ENCODE measurements at places on chromosomes 6 and 20.

DNA sequence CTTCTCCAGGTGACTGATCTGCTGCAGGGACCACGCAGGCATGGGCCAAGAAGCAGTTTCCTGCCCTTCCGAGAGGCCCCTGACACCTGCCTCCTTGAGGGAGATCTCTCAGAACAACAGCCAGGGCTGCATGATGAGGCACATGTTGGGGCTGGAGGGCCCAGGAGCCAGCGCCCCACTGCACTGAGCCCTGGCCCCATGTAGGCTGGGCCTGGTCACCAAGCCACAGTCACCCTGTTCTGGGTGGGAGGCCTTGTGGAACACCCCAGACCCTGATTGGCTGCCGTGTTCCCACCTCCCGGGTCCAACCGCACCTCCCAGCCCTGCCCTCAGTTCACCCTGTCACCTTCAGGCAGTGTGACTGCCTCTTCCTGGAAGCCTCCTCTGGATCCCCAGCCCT lies 174.2 kb downstream of the TAF4 start:
- no peak for DNase-seq

DNA sequence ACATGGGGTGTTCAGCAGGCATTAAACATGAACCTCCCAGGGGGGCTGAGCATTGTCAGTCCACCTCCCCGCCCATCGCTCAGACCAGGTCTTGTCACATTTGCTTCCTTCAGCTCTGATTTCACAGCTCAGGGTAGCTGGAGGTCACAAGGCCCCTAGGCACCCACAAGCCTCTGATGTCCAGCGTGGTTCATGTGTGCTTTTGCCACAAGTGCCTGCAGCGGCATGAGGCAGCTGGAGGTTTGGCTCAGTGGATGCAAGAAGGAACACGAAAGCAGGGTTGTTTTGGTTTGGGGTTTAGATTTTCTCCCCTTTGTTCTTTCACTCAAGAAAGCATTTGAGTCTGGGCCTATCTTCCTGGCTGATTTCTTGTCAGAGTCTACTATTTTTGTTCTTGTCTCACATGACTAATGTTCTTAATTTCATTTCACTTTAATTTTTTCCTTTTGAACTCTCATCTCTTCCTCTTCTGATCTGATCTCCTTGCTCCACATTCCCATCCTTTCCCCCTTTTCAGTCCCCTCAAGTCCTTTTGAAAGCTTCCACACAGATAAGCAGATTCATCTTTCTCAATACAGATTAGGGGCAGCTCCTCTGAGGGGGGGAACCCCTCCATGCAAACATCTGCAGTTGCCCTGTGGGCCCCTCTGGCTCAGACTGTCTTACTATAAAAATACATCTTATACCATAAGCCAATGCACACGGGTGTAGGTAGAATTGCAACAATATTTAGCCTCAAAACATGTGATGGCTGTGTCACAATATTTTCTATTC lies 68.1 kb upstream of the CEP85L start:
- no peak for DNase-seq

DNA sequence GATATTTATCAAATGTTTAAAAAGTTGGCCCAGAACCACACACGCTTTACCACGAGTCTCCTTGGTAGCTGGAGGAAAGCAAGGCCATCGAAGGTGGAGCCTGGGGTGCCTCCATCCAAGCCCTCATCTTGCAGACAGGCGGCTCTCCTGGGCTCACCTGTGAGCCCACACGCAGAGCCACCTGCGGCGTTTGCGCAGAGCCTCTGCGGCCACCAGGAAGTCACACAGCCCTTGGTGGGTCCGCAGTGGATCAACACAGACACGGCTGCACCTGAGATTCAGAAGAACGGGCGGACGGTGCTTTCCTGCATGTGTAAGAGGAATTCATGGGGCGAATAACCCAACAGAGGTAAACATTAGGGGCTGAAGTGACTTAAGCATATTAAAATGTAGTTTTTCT lies 24.5 kb upstream of the SMOC2 start:
- no peak for DNase-seq

- DNase-seq: no peak
Measured at GRCh38 chr6:42831237-42831636, 48.2 kb upstream of the RPL7L1 start.

- DNase-seq: no peak
Measured at GRCh38 chr20:32037929-32038328, 14.1 kb upstream of the HCK start.

- no peak for DNase-seq
Measured at GRCh38 chr6:6439778-6440177, 119.3 kb upstream of the F13A1 start.

- no peak for DNase-seq
Measured at GRCh38 chr6:106026748-106027715, 59.1 kb upstream of the PRDM1 start.

DNA sequence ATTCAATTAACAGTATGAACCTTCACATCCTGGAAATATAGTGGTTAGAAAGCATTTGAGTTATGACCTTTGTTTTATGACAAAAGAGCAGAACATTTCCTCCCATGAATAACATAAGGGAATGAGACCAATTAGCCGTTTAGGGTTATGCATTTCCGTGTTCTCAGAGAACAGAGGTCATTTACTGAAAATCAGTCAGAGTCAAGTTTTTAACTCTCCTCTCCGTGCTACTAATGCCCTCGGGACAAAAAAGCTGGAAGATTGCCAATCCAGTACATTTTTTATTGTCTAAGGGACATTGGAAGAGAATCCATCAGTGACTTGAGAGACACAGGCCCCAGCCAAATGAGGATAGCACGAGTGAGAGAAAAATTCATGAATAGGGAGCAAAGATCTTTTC lies 632.7 kb downstream of the RFPL4B start:
- DNase-seq: no peak

DNA sequence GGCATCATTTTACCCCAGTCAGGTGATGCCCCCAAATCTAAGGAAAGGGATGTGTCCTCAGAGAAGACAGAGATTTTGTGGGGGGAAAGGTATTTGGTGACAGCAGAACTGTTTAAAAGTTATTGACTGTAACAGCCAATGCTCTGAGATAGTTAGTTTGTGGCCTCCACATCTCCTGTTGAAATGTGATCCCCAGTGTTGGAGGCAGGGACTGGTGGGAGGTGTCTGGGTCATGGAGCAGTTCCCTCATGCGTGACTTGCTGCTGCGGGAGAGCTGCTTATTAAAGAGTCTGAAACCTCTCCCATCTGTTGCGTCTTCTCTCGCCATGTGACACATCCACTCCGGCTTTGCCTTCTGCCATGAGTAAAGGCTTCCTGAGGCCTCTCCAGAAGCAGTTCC lies 282.8 kb upstream of the FOXQ1 start:
- DNase-seq: no peak

DNA sequence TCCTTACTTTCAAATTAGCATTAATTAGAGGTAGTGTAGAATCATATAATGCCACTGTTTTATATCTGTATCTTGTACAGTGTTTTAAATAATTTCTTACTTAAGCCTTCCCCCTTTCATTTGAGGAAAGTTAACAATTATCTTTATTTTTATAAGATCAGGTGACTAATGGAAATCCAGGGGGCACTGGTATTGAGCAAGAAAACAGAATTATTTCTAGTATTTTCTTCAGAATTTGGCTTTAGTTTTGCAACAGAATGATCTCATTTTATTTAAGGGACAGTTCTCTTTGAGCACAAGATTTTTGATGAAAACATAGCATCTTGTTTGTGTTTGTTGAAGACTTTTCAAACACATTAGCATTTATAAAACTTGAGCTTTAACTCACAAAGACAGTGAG lies 55.9 kb downstream of the RNF217 start:
- no peak for DNase-seq

DNA sequence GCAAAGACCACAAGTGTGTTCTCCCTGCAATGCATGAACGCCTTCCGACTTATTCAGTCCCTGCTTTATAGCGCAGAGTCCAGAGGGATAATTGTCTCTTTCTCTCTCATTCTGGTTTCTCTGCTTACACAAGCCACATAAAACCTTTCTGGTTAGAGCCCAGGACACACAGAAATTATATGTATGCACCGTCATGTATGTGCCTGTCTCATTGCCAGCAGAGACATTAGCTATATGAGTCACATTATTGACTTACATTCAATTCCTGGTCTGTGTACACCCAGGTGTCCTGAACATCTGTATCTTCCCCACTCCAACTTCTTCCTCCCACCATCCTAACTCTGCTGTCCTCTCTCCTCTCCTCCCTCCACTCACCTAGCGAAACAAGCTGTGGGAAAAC lies 44.0 kb downstream of the LRFN2 start:
- no peak for DNase-seq
